NT2/D1 (cell line): ENCODE measurements at places on chromosomes 13 and 19.

DNA sequence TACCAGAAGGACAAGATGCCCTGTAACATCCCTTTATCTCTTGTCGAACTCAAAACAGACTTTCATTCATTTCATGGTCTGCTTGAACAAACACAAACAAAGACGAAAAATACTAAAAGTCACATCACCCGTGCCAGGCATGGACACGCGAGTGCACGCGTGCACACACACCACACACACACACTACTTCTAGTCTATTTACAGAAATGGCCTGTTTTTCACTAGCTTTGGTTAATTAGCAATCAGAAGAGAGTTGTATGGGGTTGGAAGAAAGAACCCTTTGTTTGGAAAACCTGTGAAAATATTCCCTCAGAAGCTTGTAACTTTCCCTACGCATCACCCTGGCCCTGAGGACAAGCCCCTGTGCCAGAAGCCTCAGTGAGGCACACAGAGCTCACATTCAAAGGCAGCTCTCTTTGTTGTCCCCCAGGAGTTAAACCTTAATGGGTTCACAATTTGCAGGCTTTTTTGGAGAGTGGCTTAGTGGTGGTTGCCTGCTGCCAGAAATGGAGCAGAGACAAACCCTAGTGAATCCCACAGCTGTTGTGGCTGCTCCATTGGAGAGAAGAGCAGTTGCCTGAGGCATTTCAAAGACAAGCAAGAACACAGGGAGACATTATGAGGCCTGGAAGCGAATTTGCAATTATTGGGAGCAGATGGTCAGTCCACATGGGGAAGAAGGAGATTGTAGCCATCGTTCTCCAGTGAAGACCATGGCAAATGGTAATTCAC lies 55.9 kb downstream of the STARD13 start:
- no peak for DNase-seq

GRCh38 chr19:15264061-15264932 lies 32.0 kb upstream of the EPHX3 start:
- DNase-seq = peak; percentile 76

- no peak for DNase-seq
Measured at GRCh38 chr13:48858122-48858902, 117.4 kb upstream of the FNDC3A start.

DNA sequence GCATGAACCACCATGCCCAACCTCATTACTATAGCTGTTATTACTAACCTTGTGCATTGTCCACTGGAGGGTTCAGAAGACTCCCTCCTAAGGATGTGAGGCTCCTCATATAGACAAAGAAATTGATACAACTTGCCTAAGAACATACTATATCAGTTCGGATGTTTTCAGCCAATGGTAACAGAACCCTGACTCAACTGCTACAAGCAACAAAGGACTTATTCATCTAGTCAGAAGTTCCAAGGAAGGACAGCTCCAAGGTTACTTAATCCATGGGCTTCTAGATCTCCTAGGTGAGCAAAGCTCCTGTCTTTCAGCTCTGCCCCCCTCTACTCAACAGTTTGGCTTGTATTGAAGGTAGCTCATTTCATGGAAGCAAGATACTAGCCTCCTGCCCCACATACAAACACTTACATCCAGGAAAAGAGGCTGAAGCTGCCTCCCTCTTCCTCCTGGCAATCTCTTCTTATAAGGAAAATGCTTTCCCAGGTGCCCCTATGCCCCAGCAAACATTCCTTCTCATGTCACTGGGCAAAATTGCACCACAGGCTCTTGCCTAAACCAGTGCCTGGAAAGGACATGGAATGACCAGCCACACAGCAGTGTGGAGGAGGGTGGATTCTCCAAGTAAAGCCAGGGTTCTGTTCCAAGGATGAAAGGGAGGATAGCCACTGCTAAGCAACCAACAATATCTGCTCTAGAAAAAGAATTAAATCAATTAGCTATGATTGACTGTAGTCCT lies 497.8 kb downstream of the FOXO1 start:
- no peak for DNase-seq

- DNase-seq = no peak
Measured at GRCh38 chr19:19651076-19651475, 7.6 kb upstream of the GMIP start.

GRCh38 chr13:111380431-111380830 lies 60.0 kb downstream of the TEX29 start:
- DNase-seq = no peak

GRCh38 chr19:14473978-14474578 lies 1.1 kb downstream of the PTGER1 start:
- DNase-seq = no peak
